PC-3 (cell line): ENCODE measurements at places on chromosomes 2 and 18. TPM values are rescaled to one million over a fixed set of nuclear protein-coding genes. Genes with fewer than 3 reads are reported as not detected.
A peak's percentile ranks its signal among the peaks of the same experiment; 100 is the strongest.

FSHR gene
- total RNA-seq, result not detected in 2 replicates

DNA sequence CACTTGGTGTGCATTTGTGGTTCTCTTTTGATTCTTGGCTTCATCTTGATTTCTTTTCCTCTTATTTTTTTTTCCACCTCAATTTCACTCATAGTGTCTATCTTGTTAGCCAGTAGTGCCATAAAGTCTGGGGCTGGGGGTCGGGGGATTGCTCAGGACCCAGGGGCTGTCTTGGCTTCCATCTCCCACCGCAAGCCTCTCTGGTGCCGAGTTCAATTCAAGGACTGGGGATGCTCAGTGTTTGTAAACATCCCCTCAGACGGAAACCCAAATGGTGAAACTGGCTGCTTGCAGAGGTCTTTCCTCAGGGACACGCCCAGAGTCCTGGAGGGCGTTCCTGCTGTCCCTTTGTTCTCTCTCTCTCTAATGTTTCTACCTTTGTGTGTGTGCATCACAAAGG is 173.3 kb downstream of the TWIST2 start:
- DNase-seq, result no peak

- no peak for DNase-seq
Measured at GRCh38 chr18:5967666-5968065, 72.3 kb upstream of the TMEM200C start.

PTPN2 gene
- total RNA-seq, result 59.8 and 62.4 TPM in 2 replicates

DNA sequence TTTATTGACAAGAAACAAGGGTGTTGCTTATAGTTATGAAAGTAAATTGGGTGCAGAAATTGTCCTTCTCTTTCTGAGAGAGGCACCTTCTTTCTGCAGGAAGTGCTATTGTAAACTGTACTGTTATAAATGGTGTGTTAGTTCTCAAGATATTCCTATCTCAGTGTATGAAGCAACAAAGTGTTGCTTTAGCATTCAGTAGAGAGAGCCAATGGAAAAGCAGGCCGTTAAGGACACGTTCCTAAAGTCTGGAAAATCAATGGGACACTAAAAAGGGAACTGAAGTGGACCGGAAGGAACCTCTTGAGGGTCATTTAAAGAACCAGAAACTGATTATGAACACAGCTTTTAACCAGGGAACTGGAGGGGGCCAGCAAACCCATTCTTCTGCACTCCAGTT is 510.0 kb upstream of the ZEB2 start:
- DNase-seq, result no peak

- no peak for DNase-seq
Measured at GRCh38 chr2:37602040-37602439, 69.4 kb downstream of the CDC42EP3 start.

SERPINB7 gene
- total RNA-seq, result 71.9 and 74.5 TPM in 2 replicates

IL36RN gene
- 0.36 TPM in 1 of 2 replicates, not detected in the other for total RNA-seq

DNA sequence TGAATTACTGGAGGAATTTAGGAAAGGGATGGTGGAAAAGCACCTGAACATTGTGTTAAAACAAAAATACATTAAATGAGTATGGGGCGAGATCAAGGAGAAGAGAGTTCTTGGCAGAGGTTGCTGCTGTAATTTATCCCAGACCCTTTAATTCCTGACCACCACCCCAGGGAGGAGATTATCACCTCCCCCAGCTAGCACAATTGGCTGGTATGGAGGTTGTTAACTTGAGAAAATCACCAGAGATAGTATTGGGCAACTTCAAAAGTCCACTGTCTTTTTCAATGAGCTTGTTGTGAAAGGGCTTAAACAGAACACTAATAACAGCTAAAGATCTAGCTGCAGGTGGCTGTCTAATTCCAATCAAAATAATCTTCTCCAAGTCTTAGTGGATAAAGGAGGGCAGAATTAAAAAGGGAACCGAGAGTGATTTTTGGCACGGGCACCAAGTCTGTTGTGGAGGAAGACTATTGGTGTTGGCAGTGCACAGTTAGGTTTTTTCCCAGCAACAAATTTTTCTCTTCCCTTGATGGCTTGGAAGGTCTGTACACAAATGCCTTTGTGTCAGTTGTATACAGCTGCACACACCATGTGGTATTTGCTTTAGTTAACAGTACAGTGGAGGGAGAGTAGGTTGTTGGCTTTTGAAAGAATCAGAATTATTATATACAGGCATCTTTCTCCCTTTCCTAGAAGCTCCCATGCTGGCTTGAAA is 289.5 kb downstream of the SLC4A3 start:
- no peak for DNase-seq

GRCh38 chr18:39414009-39414700 is 1848.6 kb upstream of the CELF4 start:
- DNase-seq, result peak; percentile 58

DNA sequence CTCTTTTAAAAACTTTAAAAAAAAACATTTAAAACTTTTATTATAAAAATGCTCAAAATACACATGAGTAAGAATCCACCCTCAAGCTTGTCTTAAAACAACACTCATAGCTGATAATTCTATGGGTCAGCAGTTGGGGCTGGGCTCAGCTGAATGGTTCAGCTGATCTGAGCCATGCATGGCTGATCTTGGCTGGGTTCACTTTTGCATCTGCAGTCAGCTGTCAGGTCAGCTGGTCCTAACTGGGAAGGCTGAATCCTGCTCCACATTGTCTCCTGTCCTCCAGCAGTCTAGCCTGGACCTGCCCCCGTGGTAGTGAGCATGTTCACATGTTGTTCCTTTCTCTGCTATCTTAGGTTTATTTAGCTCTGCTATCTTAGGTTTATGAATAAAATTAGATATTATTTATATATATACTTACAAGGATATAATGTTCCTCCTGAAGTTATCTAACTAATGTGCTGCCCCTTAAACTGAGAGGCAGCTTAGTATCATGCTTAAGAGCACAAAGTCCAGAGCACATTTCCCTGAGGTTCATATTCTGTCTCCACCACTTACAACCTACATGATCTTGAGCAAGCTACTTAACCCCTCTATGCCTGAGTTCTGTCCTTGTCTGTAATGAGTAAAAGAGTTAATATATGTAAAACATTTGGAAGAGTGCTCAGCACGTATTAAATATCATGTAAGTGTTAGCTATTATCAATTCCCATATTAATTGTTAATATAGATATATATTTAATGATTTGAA is 309.4 kb downstream of the PTPRM start:
- DNase-seq, result no peak

DNA sequence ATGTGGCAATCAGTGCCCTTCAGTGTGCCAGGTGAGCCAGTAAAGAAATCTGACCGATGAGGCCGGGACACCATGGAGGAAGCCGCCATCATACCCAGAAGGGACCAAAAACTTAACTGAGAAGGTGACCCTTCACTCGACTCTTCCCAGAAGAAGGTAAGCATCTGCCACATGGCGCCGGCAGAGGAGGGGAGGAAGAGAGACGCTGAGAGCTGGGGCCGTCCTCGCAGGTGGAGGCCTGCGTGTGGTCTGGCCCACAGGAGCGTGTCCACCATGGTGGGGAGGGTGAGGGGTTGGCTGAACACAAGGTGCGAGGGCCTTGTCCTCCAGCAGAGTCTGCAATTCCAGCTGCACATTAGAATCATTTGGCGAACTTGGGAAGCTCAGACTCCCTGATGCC is 513.1 kb upstream of the RAB6C start:
- no peak for DNase-seq

GRCh38 chr2:223586261-223586660 is 15.9 kb downstream of the SCG2 start:
- DNase-seq, result no peak

- DNase-seq, result no peak
Measured at GRCh38 chr2:45780541-45781463, 129.3 kb downstream of the PRKCE start.

GRCh38 chr2:190506666-190507065 is 27.9 kb downstream of the NEMP2 start:
- no peak for DNase-seq

DNA sequence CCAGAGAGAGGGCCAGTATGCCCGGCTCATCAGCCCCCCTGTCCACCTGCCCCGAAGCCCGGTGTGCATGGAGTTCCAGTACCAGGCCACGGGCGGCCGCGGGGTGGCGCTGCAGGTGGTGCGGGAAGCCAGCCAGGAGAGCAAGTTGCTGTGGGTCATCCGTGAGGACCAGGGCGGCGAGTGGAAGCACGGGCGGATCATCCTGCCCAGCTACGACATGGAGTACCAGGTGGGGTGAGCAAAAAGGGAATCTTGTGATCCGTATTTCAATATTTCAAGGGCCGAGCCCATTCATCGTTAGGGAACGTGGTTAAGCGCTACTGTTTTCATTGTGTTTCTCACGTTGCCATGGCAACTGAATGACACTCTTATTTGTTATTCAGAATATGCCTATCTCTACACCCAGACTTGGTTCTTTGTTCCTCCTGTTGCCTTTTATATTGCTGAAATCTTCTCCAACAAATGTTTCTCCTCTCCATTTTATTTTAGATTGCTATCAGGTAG is 81.5 kb downstream of the NRP2 start:
- DNase-seq, result no peak

- peak; percentile 69 for DNase-seq
Measured at GRCh38 chr18:58209326-58209725, 165.3 kb downstream of the NEDD4L start.

GRCh38 chr2:234858145-234858544 is 93.7 kb upstream of the SH3BP4 start:
- DNase-seq, result no peak

- DNase-seq, result no peak
Measured at GRCh38 chr2:230307485-230307884, 19.5 kb upstream of the SP140L start.

GRCh38 chr2:181954538-181954883 is 31.1 kb upstream of the PPP1R1C start:
- no peak for DNase-seq

GATA6 gene
- total RNA-seq, result 19.4 and 24.1 TPM in 2 replicates

DNA sequence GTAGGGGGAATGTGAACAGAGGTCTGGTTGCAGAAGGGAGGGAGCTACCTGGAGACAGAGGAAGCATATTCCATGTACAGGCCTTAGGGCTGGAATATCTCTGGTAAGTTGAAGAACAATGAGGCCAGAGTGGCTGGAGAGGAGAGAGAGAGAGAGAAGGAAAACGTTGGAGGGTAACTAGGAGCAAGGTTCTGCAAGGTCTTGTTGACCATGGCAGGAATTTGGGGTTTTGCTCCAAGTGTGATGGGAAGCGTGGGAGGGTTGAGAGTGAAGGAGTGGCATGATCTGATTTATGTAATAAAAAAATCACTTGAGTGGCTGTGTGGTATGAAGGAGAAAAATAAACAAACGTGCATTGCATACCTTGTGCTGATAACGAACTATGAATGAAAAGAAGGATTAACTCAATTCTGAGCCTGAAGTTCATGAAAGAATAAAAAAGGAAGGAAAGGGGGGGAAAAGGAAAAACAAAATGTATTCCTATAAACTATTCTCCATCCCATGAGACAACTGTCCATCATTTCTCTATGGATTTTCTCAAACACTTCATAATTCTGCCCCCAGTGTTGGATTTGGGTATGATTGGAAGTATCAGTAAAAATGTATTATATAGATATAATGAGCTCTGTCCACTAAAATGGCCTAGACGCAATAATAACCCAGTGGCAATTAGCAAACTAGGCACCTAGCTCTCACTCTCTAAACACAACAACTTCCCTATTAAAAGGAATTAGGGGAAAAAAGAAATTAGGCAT is 59.7 kb upstream of the PMAIP1 start:
- DNase-seq, result peak; percentile 36

- DNase-seq, result peak; percentile 96
Measured at GRCh38 chr2:47198985-47199451, 43.9 kb upstream of the STPG4 start.

DNA sequence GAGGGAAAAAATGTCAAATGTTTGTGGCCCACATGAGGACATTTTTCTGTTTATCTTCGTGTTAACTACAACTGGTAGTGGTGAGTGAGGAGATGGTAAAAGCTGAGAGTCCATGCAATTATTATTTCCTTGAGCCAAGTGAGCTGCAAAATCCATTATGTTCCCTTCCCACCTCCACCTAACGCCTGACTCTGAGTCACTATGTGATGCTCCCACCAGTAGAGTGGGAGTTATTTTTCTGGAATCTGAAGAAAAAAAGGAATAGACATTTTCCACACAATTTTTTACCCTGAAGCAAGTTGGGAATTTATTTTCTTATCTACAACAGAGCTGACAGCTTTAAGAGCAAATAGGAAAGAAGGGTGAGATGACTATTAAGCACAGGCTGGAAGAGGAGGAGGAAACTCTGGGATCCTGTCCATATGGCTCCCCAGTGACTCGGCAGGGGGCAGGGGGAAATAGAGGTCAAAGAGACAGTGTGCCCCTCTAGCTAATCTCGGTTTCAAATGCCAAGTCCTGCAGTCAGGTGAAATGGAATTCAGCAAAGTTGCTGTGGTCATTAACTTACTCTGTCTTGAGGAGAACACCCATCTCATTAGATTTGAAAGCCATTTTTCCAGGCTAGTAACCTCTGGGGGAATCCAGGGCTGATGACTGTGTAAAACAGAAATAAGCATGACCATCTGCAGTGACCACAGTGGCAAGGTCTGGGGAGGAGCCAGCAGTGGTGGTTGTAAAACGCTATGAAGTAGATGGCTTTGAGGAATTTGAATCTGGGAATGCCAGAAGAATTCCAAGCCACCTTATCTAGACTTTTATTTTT is 463.9 kb downstream of the STK39 start:
- DNase-seq, result no peak

DNA sequence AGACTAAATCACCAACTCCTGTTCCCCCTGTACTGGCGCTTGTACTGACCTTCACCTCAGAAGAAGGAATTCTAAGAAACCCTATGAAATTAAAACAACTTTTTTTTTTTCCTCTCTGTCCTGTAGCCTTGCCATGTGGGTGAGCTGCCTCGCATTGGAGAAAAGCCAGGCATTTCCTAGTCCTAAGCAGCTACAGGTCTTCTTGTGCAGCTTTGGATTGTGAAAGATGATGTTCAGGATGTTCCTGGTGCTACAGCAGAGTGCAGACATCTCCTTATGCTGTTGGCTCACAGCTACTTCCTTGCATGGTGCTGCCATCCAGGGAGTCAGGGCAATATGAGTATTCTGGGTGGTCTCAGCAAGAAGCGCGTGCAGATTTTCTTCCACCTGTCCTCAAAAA is 11.9 kb downstream of the PIK3C3 start:
- DNase-seq, result no peak

CXCR1 gene
- not detected in 2 replicates for total RNA-seq

GRCh38 chr2:127408004-127408806 is 10.0 kb upstream of the PROC start:
- DNase-seq, result peak; percentile 95

GRCh38 chr2:237773826-237774225 is 24.8 kb upstream of the RBM44 start:
- no peak for DNase-seq
